ELF-1 (cell line): ENCODE measurements at places on chromosomes 3 and 15.

- DNase-seq, result no peak
Measured at GRCh38 chr15:94327356-94327936, 96.1 kb downstream of the MCTP2 start.

GRCh38 chr3:49906073-49906743 lies 2.5 kb upstream of the MST1R start:
- peak; percentile 54 for DNase-seq

DNA sequence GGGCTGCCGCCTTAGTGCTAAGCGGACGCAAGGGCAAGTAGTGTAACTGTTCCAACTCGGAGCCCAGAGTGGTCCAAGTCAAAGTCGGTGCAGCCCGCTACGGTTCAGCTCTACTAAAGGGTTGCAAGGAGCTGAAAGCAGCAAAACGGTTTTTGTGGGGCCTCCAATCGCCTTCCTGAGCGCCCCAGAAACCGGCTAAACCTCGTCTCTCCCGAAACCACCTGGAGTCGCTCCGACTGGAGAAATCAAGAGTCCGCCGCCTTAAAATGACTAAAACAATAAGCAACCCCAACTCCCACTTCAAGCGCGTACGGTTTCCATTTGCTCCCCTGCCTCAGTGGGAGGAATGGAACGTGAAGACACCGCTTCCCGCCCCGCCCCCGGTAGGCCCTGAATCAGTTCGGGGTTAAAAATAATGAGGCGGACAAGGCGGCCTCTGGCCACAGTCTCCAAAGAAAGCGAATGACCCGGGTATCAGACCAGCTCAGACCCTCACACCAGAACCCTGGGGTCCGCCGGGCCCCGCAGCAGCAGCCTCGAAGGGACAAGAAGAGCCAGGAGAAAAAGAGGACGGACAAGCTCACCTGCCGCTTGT lies 401 bp downstream of the SEC11A start:
- no peak for DNase-seq

DNA sequence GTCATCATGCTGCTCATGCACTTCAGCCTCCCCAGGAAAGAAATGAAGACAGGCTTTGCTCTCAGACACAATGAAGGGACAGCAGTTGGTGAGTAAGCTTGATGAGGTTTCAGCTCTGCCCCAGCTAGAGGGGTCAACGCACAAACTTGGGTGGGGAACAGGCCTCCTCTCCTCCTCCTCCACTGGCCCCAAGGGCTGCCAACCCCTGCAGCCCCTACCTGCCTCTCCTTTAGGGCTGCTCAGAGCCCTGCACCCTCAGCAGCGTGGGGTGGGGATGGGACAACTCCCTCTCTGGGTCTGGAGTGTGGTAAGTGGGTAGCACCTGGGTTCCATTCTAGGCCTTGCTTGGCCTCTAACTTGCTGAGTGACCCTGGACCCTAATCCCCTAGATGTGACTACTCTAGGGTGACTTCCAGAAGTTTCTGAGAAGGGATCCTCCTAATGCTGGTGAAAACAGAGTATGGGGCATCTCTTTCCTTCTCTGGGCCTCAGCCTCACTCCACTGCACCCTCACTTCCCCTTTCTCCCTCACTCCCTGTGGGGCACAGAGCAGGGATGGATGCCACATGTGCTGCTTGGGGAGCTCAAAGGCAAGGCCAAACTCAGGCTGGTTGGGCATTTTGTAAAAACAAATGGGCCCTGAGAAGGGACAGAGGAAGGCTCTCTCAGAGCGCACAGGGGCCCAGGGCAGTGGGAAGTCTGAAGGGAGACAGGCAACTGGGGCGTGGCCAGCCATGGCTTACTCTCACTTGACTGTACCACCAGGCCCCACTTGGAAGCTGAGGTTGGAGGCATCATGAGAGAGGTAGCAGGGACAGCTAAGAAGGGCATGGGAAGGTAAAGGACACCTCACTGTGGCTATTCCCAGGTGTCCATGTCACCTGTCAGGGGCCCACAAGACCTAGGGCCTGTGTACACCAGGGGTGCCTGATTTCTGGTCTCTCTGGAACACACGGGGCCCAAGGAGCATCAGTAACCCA lies 64.0 kb downstream of the SYNM start:
- no peak for DNase-seq

GRCh38 chr3:69339760-69340159 lies 46.1 kb downstream of the FRMD4B start:
- no peak for DNase-seq

GRCh38 chr3:72310419-72311380 lies 525.8 kb upstream of the PROK2 start:
- DNase-seq, result no peak

DNA sequence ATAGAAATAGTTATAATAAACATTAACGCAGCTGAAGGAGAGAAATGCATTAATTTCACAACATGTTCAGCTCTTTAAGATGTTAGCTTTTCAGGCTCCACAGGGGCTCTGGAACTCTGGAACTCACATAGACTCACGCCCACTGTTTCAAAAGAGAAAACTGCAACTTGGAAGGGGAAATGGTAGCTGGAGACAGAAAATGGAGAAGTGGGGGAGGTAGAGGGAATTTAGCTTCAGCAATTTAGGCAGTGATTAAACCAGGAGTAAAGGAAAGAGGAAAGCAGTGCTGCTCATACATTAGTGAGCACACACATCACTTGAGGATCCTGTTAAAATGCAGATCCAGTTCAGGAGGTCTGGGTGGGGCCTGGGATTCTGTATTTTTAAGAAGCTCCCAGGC lies 274.8 kb upstream of the TRIM42 start:
- no peak for DNase-seq

GRCh38 chr15:31440754-31441311 lies 114.2 kb downstream of the KLF13 start:
- no peak for DNase-seq

DNA sequence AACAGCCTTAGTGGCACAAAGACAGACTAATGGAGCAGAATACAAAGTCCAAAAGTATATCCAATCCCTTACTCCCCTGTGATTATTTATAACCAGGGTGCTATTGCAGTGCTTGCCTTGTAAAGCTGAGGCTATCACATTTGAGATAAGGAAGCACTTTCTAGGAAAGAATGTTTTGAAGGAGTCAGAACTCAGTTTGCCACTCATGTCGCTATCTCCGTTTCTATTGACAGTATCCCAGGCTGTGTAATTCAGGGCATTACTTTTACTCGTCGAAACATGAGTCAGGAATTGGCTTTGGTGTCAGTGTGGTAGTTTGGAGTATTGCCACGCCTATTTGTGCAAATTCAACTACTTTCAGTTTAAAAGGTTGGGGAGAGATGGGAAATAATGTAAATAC lies 78.4 kb downstream of the FBXL2 start:
- no peak for DNase-seq

DNA sequence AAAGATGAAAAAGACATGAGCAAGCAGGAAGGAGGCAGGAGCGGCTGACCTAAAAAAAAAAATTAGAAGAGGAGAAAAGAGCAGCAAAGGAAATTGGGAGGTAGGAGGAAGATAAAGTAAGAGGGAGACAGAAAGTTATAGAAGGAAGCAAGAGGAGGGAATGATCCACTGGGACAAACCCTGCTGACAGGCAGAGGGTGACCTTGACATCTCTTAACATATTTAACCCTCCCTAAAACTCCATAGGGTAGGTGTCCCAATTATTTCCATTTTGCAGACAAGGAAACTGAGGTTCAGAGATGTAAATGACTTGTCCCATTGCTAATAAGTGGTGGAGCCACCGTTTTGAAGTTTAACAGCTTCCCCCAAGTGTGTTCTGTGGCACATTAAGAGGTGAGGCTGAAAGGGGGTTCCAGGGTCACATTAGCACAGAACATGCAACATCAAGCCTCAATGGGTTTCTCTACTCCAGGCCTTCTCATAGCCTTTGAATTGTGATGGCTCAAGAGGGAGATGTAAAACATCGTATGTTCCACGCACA lies 37.4 kb upstream of the PRICKLE2 start:
- DNase-seq, result no peak
